ENCODE measurements at places on chromosomes 1 and 21. TPM values are rescaled to one million over a fixed set of nuclear protein-coding genes. Genes with fewer than 3 reads are reported as not detected.
A peak's percentile ranks its signal among the peaks of the same experiment; 100 is the strongest.

DNA sequence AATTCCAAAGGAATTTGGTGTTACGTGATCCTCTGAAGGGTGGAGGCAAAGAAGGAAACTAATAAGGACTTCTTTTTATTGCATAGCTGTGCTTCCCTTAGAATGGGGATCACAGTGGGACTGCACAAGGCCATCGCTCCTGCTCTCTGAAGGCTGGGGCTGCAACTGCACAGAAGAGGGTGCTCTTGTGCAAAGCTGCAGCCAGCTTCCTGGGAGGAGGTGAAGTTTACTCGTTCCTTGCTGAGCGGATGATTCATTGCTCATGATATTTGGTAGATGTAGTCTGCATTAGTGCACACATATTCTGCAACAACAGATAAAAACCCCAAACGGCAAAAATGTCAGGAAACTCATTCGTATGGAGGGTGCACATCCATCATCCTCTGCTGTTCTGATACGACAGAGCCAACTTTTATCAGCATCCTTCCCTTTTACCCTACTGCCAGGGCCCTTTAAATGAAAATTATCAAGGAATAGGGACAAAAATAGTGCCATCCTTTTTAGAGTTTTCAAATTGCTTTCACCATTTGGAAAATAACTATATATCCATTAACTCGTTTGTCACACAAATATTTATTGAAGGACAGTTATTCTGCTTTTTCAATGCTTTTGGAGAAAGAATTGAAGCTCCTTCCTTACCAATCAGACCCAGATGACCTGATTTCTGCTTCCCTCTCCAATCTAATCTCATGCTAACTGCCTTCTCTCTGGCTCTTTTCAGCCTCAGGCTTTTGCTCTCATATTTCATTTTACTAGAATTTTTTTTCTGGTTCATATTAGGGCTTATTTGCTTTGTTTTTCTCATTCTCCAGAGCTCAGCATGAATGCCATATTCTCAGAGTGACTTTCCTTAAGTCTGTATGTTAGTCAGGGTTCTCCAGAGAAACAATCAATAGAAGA is 263.6 kb downstream of the DUSP10 start:
- DNase-seq, result peak; percentile 60

Gene FMO3
- not detected for total RNA-seq

- DNase-seq, result no peak
Observed at GRCh38 chr1:182170891-182171461, 109.5 kb upstream of the ZNF648 start.

DNA sequence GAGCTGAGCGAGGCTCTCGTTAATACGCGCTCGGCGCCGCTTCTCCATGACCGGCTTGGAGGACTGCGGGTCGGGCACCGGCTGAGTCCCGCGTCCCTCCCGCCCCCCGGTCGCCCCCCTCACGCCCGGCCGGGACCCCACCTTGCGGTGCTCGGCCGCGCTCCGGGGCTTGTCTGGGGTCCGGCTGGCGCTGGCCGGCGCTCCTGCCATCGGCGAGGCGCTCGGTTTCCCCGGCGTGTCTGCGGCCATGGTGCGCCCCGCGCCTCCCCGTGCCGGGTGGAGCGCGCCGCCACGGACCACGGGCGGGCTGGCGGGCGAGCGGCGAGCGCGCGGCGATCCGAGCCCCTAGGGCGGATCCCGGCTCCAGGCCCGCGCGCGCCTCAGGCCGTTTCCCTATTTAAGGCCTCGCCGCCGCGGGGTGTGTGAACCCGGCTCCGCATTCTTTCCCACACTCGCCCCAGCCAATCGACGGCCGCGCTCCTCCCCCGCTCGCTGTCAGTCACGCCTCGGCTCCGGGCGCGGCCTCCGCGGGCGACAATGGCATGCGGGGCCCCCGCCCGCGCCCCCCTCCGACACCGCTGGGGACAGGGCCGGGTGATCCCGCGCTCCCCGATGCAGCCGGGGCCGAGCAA is at the start of gene HES4:
HES4 (minus strand) TSS at position 373 of the 632 bp plus-strand sequence; CDS start at position 249, 124 bp downstream.
- peak; percentile 54 for DNase-seq

GRCh38 chr21:24881506-24881905 is 725.8 kb downstream of the MRPL39 start:
- no peak for DNase-seq

Gene ANGPTL3
- not detected for total RNA-seq

Gene UTS2
- total RNA-seq, result not detected

DNA sequence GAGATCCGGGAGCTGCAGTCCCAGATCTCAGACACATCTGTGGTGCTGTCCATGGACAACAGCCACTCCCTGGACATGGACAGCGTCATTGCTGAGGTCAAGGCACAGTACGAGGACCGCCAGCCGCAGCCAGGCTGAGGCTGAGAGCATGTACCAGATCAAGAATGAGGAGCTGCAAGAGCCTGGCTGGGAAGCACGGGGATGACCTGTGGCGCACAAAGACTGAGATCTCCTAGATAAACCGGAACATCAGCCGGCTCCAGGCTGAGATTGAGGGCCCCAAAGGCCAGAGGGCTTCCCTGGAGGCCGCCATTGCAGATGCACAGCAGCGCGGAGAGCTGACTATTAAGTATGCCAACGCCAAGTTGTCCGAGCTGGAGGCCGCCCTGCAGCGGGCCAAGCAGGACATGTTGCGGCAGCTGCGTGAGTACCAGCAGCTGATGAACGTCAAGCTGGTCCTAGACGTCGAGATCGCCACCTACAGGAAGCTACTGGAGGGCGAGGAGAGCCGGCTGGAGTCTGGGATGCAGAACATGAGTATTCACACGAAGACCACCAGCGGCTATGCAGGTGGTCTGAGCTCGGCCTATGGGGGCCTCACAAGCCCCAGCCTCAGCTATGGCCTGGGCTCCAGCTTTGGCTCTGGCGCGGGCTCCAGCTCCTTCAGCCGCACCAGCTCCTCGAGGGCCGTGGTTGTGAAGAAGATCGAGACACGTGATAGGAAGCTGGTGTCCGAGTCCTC is 25.5 kb downstream of the ETV3L start:
- peak; percentile 60 for DNase-seq

Gene NBPF10
- 0.85 TPM for total RNA-seq

Gene SLAMF9
- total RNA-seq, result 0.44 TPM

- peak; percentile 93 for DNase-seq
Observed at GRCh38 chr1:85584264-85584781, 3.8 kb downstream of the CCN1 start.

GRCh38 chr1:65316233-65316632 is 6.9 kb downstream of the DNAJC6 start:
- DNase-seq, result no peak

Gene ADCY10
- total RNA-seq, result 0.14 TPM

- no peak for DNase-seq
Observed at GRCh38 chr1:188043536-188044245, 1214.9 kb downstream of the PLA2G4A start.

DNA sequence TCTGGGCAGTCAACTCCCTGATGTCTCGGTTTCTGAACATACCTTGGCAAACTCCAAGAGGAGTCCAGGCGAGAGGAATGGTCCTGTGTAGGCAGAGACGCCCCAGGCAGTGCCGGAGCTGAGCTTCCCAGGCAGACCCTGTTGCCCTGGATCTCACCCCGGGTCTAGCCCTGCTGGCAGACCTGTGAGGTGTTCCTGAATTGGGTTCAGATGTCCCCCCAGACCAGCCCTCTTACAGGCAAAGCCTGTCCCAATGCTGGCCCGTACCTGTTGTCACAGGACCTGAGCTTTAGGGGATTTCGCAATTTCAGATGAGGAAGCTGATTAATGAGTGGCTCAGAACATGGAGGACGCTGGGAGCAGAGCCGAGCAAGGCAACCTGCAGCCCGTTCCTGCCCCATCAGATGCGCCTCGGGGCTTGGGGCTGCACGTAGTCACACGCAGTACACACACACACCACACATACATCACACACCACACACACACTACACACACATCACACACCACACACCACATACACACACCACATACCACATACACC is 38.5 kb upstream of the PDE9A start:
- peak; percentile 88 for DNase-seq

DNA sequence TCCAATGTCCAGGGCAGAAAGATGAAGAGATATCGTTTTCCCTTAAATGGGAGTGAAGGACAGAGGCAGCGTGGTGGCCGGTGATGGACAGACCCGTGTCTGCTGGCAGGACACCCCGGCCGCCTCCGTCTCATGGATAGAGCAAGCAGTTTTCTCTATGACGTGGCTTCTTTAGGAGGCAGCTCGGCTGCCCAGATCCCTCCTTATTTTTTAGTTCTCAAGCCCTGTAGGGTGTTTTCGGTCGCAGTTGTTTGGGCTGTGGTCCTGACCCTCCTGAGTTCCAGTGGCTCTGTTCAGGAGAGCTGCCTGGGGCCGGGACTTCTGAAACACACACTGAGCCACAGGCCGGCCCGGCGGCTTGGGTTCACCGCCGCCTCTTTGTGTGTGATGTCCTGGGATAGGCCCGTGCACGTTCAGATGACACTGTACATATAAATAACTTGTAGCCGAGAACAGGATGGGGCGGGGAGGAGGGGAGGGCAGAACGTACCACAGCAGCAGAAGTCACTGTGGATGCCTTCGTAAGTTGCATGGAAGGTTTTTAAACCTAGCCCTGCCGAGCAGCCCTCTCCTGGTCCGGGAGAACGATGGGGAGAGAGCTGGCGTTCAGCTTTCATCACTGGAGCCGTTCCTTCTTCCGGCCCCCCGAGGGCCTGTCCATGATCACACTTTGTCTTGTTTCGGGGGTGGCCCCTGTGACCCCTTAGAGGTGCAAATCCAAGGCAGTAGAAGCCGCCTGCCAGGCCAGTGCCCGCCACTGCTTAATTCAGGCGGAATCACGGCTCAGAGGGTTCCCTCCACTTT is 65.2 kb downstream of the SIK1 start:
- DNase-seq, result peak; percentile 85

Gene ISG15
- total RNA-seq, result 424 TPM

- DNase-seq, result no peak
Observed at GRCh38 chr21:44366586-44367211, 13.3 kb downstream of the TRPM2 start.

DNA sequence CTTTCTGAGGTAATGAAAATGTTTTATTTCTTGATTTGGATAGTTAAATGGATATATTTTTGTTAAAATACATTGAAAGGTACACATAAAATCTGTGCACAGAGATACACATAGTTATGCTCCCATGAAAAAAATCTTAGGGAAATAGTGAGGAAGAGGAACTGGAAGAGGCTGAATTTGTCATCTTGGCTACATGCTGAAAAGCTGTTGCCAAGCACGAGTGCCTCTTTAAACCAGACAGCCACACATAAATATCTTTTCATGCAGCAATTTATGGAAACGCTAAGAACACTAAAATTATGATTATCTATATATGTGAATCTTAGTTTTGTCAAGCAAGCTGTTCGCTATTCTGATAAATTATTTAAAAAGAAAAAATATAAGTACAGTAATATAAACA is 12.8 kb upstream of the ADAR start:
- no peak for DNase-seq

DNA sequence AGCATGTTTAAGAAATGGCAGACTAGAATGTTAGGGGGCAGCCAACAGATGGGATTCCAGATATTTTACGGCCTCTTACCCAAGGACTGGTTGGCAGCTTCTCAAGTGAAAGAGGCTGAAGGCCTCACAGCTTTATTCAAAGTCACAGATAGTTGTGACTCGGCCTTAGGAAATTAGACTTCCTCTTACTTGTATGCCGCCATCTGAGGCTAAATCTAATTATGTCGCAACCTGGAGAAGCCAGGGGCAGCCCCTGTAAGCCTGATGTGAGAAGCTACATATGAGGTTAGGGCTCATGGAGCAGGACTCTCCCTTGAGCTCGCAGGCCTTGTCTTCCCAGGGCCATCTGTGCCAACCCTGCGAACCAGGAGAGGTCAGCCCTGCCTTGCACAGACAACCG is 352.5 kb downstream of the HHAT start:
- DNase-seq, result no peak

DNA sequence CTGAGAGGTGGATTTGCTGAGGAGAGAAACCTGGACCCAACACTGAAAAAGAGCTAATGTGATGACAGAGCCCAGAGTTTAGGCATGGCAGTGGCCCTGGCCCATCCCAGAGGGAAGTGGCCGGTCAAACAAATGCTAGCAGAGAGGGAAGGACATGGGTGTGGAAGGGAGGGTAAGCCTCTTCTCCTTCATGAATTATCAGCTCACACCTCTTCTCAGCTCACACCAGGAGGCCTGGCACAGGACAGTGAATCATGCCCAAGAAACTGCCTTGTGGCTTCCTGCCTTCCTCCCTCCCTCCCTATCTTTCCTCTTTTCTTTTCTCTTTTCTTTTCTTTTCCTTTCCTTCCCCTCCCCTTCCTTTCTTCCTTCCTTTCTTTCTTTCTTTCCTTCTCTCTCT is 1.3 kb upstream of the SPRR3 start:
- DNase-seq, result no peak

GRCh38 chr1:1924386-1924785 is 5.3 kb upstream of the TMEM52 start:
- no peak for DNase-seq

GRCh38 chr1:54001591-54001990 is 16.4 kb downstream of the LDLRAD1 start:
- DNase-seq, result no peak

DNA sequence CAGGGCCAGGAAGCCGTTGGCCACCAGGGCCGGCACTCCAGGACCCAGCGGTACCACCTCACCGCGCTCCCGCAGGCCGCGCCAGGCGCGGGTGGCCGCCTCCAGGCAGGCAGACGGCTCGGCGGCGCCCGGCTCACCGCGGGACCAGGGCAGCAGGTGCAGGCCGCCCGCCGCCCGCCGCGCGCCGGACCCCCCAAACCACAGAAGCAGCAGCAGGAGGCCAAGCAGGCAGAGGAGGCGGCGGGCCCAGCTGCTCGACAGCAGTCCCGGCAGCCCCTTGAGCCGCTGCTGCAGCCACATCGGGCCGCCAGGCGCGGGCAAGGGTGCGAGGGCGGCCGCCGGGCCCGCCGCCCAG is 312 bp downstream of the KIAA2013 start:
- DNase-seq, result no peak

- DNase-seq, result no peak
Observed at GRCh38 chr21:22191581-22191980, 1193.4 kb downstream of the NCAM2 start.

Gene GBP4
- total RNA-seq, result 0.14 TPM

DNA sequence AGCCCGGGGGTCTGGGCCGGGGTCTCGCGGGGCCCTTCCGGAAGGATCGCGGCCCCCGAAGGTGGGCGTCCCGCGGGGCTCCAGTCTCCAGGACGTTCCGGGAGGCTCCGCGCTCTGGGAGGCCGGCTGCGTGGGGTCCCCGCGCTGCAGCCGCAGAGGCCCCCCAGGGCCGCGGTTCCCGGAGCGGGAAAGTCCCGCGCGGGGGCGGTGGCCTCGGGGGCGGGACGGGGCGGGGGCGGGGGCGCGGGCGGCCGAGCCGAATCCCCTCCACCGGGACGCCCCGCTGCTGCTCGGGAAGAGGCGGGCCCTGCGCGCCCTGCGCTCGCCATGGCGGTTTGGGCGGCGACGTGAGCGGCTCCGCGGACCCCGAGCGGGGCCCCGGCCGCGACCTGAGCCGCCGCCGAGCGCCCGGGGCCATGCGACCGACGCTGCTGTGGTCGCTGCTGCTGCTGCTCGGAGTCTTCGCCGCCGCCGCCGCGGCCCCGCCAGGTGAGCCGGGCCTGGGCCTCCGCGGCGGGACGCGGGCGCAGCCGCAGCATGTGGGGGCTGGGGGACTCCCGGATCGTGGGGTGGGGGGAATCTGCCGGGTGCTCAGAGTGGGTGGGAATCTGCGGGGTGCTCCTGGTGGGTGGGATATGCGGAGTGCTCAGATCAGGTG is at the start of gene IFNGR2:
IFNGR2 (plus strand) TSS at position 286 of the 658 bp plus-strand sequence; CDS start at position 417, 131 bp downstream.
- no peak for DNase-seq

Measured in foreskin keratinocyte (primary cell).